ENCODE measurements at places on chromosomes 6 and 20.

- no peaks in the 10 kb centered on the region for H3K27me3 ChIP-seq
- no peaks in the 10 kb centered on the region for H3K36me3 ChIP-seq
- no peak overlapping the region for H3K4me3 ChIP-seq
Measured at GRCh38 chr6:72850469-72850868, 228.6 kb downstream of the KCNQ5 start.

DNA sequence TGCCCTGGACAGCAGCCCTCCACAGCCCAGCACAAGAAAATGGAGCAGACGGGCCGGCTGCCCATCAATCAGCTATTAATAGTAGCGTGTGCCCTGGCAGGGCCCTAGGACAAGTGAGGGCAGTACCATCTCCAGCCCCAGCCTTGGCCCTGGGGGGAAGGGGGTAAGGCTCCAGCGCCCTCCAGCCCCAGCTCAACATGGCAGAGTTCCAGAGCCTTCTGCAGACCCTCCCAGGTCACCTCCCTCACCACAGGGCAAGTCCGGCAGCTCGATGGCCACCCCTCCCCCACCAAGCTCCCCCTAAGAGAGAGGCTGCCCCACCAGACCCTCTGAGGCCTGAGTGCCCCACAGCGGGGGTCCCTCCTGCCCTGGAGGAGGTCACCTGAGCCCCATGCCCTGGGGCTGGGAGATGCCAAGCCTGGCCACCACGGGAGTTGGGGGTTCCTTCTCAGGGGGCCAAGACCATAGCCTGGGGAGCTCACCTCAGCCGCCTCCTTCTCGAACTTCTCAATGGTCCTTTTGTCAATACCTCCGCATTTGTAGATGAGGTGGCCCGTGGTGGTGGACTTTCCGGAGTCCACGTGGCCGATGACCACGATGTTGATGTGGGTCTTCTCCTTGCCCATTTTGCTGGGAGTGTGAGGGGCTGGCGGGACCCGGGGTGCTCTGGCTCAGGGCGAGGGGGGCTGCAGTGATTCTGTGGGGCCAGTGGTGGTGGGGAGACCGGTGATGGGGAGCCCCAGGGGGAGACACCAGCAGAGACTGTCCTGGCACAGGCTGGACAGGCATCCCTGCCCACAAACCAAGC is 1.5 kb downstream of the EEF1A2 start:
- peaks cover 35% of the 10 kb centered on the region for H3K4me1 ChIP-seq
- peaks cover 91% of the 10 kb centered on the region for H3K27me3 ChIP-seq
- H3K36me3 ChIP-seq = no peaks in the 10 kb centered on the region
- H3K4me3 ChIP-seq = no peak overlapping the region

GRCh38 chr20:15139522-15139921 is 802.1 kb upstream of the FLRT3 start:
- DNase-seq = no peak
- no peaks in the 10 kb centered on the region for H3K36me3 ChIP-seq
- no peak overlapping the region for H3K27ac ChIP-seq
- H3K27me3 ChIP-seq = no peaks in the 10 kb centered on the region
- peaks cover 2% of the 10 kb centered on the region for H3K4me1 ChIP-seq
- no peak overlapping the region for H3K4me3 ChIP-seq

- no peaks in the 10 kb centered on the region for H3K4me1 ChIP-seq
- H3K27me3 ChIP-seq = no peaks in the 10 kb centered on the region
- no peak for DNase-seq
- H3K4me3 ChIP-seq = no peak overlapping the region
- H3K36me3 ChIP-seq = no peaks in the 10 kb centered on the region
- no peak overlapping the region for H3K27ac ChIP-seq
Measured at GRCh38 chr6:118216751-118217150, 309.7 kb downstream of the SLC35F1 start.

DNA sequence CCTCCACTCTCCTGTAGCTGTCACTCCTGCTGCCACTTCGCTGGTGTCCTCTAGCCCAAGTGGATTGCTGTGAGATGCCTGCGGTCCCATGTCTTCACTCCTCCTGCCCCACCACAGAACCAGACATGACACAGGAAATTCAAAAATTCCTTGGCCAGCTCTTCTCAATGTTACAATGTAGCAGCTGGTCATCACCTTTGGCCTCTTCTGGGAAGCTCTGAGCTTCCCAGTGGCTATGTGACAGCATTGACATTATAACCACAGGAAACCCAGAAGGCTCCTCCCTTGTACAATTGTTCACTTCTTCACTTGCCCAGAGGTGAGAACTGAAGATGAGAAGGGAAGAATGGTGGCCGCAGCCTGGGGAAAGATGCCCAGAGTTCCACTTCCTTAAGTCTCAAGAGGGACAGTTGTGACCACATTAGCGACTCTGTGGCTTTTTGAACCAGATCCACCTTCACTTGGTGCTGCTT is 76.1 kb upstream of the NAA20 start:
- no peak overlapping the region for H3K4me3 ChIP-seq
- H3K27ac ChIP-seq = no peak overlapping the region
- H3K36me3 ChIP-seq = no peaks in the 10 kb centered on the region
- no peak for DNase-seq
- peaks cover 39% of the 10 kb centered on the region for H3K4me1 ChIP-seq

DNA sequence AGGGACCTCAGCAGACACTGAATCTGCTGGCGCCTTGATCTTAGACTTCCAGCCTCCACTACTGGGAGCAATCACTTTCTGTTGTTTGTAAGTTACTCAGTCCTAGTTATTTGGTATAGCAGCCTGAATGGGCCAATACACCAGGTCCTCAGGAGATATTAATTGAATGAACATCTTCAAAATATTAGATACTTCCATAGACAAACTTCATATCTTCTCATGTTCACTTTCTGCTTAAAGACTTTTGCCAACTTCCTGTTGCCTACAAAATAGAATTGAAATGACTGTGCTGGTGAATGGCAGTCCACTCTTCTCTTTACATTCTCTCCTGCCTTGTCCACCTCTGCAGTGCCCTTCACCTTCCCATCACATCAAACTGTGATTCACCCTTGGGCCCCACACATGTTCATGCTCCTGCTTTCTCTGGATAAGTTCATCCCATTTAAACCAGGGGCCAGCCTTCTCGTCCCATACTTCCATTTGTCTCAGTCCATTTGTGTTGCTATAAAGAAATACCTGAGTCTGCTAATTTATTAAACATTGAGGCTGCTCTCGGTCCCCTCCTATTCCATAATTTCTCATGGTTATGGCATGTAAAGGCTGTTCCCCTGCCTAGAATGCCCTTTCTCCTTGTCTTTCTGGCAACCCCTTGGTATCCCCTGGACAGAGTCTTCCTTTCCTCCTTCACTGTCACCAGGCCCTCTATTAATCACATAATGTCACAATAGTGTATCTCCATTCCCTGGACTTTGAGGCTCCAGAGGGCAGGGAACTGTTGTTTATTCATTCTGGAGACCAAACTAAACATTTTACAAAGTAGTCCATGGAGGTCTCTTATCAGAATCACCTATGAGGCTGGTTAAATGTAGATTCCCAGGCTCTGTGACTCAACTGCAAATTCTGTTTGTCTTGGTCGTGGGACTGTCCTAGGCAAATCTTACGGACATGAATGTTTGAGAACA is 148.3 kb upstream of the TMEM170B start:
- H3K4me1 ChIP-seq = no peaks in the 10 kb centered on the region
- no peaks in the 10 kb centered on the region for H3K27me3 ChIP-seq
- DNase-seq = no peak
- H3K4me3 ChIP-seq = no peak overlapping the region
- H3K36me3 ChIP-seq = no peaks in the 10 kb centered on the region
- no peak overlapping the region for H3K27ac ChIP-seq

DNA sequence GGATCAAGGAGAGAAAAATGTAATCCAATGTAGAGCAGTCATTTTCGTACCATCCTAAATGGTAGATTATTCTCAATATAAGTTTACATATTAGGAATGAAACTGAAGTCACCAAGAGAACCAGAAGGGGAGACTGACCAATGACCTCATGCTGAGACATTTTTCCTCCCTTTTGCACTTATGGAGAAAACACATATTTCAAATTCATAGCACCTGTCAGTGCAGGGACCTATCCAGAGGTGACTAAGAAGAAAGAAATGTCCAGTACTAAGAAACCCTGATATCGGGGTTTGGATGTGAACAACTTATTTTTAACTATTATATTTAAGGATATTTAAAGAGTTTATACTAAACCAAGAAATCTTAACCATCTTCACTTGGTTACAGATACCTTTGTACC is 16.6 kb upstream of the LYRM2 start:
- H3K4me1 ChIP-seq = no peaks in the 10 kb centered on the region
- no peak overlapping the region for H3K4me3 ChIP-seq
- no peak for DNase-seq
- H3K27ac ChIP-seq = no peak overlapping the region
- no peaks in the 10 kb centered on the region for H3K27me3 ChIP-seq

DNA sequence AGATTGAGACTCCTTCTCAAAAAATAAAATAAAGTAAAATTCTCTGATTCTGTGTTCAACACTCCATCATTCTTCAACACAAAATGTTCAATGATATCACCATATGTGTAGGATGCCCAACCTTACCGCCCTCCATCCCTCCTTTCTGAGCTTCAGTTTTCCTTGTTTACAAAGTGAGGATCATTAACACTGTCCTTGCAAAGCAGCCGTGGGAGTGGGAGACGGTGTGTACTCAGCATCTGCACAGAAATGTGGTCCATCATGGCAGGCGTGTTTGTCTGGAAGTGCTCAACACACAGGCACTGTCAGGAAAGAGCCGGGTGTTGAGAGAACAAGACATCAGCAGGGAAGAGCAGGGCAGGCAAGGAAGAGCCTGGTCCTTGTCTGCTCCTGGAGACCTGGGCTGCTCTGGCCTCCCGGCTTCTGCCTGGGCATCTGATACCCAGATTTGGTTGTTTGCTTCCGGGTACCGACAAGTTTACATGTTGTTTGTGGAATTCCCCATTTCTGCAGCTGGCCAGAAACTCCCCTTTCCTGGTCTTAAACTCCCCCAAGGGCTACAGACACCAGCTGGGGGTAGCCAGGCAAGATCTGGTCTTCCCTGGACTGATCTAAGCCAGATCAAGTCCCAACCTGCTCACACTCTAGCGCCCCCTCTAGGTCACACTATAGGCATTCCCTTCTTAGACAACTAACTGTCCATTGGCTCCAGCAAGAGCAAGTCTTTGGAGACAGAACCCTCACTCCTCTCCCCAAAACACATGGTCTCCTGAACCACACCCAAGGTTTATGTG is 26.7 kb upstream of the TTPAL start:
- no peaks in the 10 kb centered on the region for H3K4me1 ChIP-seq
- no peak overlapping the region for H3K27ac ChIP-seq
- no peak overlapping the region for H3K4me3 ChIP-seq

- H3K27me3 ChIP-seq = no peaks in the 10 kb centered on the region
- peaks cover 23% of the 10 kb centered on the region for H3K4me1 ChIP-seq
- H3K4me3 ChIP-seq = no peak overlapping the region
- H3K27ac ChIP-seq = no peak overlapping the region
Measured at GRCh38 chr6:150667977-150668716, 68.5 kb downstream of the PLEKHG1 start.

DNA sequence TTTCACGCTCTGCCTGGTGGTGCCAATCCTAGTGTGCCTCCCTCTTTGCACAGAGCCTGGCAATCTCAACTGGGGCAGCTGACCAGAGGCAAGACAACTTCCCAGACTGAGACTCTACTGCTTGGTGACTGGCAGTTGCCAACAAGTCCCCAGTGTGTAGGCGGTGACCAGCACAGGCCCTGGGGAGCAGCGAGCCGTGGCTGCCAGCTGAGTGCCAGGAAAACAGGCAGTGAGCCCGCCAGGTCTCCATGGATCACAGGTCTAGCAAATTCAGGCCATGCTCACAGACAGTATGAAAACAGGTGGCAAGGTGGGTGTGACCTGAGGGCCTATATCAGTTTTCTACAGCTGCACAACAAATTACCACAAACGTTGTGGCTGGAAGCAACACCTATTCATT is 289.9 kb downstream of the KIF16B start:
- no peak overlapping the region for H3K4me3 ChIP-seq
- peaks cover 17% of the 10 kb centered on the region for H3K36me3 ChIP-seq
- DNase-seq = no peak
- no peaks in the 10 kb centered on the region for H3K27me3 ChIP-seq
- no peak overlapping the region for H3K27ac ChIP-seq
- H3K4me1 ChIP-seq = no peaks in the 10 kb centered on the region

- no peaks in the 10 kb centered on the region for H3K36me3 ChIP-seq
- DNase-seq = no peak
- no peaks in the 10 kb centered on the region for H3K4me1 ChIP-seq
- H3K4me3 ChIP-seq = no peak overlapping the region
- no peaks in the 10 kb centered on the region for H3K27me3 ChIP-seq
- H3K27ac ChIP-seq = no peak overlapping the region
Measured at GRCh38 chr6:134293659-134294161, 24.2 kb downstream of the SGK1 start.

- H3K36me3 ChIP-seq = no peaks in the 10 kb centered on the region
- no peak overlapping the region for H3K4me3 ChIP-seq
- no peak overlapping the region for H3K27ac ChIP-seq
- no peaks in the 10 kb centered on the region for H3K27me3 ChIP-seq
Measured at GRCh38 chr6:117143647-117144046, 121.7 kb upstream of the VGLL2 start.

DNA sequence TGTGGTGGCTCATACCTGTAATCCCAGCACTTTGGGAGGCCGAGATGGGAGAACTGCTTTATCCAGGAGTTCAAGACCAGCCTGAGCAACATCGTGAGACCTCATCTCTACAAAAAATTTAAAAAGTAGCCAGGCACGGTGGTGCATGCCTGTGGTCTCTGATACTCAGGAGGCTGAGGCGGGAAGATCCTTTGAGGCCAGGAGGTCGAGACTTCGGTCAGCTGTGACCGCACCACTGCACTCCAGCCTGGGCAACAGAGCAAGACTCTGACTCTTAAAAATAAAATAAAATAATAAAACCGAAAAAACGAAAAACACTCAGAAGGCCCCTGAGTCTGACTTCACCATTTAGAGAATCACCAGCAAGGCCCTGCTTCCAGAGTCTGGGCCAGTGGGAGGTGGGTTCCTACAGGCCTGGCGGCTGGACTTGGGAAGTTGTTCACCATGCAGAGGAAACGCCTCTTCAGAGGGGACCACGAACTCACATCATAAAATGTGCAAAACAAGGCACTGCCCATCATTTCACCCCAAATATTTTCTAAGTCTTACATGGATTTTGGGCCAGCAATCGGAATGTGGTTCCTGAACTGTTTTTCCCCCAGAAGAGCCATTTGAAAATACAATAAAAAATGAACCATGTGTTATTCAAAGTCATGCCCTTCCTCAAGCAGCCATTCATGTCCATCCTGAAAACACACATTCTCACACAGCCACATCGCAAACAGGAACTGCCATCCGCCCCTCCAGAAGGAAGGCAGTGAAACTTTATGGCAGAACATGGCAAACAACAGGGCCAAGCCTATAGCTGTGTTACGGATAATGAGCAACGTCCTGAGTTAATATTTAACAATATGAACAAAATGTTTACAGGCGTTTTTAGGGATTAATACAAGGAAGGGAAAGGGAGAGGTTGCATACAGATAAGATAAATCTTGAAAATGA is 57.8 kb downstream of the SLC22A23 start:
- H3K4me1 ChIP-seq = no peaks in the 10 kb centered on the region
- H3K36me3 ChIP-seq = no peaks in the 10 kb centered on the region
- no peak overlapping the region for H3K4me3 ChIP-seq
- no peaks in the 10 kb centered on the region for H3K27me3 ChIP-seq

DNA sequence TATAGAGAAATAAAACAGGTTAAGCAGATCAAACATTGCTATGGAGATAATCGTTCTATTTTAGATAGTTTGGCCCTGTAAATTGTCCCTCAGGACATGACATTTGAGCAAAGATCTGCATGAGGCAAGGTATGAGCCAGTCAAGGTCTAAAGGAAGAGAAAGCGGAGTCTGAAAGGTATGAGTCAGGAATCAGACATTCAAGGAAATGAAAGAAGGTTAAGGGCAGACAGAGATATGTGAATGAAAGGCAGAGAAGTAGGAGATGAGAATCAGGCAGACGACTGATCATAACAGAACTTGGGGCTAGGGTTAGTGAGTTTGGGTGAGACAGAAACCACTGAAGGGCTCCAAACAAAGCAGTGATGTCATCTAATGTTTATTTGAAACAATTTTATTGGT is 775.8 kb downstream of the MAFB start:
- H3K4me3 ChIP-seq = no peak overlapping the region
- H3K36me3 ChIP-seq = no peaks in the 10 kb centered on the region
- no peak overlapping the region for H3K27ac ChIP-seq
- H3K4me1 ChIP-seq = no peaks in the 10 kb centered on the region

Measured in tibial artery (tissue), 4 donors.